Thyroid gland (tissue), 4 donors: ENCODE measurements at places on chromosomes 4 and X.

DNA sequence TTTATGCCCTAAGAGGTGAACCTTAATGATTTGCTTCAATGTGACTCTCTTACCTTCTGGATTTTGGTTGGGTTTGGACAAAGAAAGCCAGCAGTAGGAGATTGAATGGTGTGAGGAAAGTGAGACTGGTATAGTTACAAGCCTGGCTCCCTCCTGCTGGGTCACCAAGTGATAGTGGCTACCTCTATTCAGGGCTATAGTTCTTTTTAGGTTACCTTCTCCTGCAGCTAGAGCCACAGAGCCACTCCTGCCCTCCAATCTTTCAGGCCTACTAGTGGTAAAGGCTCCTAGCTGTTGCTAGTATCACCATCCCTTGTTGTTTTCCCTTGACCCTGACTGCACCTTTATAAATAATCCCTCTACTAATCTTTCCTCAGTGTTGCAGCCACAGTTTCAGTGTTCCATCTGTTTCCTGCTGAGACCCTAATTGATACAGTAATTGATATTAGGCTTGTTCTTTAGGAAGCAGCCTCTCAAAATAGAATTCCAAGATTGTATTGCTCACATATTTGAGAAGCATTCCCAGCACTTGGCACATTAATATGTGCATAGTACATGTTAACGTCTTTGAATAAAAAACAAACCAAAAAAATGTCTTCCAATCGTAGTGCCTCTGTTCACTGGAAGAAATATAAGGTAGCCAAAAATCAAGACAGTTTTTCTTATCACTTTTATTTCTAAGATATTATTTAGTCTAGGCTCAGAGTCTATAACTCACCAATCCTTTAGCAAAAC is 82.3 kb downstream of the SRPX start:
- DNase-seq = no peak

DNA sequence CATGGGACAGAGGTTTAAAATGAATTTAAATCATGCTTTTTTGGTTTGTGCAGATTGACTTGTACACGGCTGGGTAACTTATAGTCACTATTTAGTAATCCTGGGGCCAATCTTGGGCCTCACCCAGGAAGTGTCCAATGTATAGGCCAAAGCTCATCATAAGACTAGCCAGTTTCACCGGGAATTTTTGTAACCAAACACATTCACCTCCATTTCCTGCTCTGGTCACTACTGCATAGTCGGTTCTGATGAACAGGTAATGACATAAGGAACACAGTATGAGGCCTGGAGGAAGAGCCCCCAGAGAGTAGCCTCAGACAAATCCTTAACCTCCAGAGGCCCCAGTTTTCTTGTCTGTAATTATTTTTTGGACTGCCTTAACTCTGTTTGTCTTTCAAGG is 81.9 kb downstream of the HPRT1 start:
- DNase-seq = no peak

DNA sequence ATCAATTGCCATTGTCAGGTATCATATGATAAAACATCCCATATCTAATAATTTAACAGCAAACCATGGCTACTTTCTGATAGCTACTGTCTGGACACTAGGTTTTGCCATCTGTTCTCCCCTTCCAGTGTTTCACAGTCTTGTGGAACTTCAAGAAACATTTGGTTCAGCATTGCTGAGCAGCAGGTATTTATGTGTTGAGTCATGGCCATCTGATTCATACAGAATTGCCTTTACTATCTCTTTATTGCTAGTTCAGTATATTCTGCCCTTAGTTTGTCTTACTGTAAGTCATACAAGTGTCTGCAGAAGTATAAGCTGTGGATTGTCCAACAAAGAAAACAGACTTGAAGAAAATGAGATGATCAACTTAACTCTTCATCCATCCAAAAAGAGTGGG is 7.0 kb downstream of the NPY5R start:
- no peak for DNase-seq

- DNase-seq = no peak
These were observed 591.5 kb downstream of the PPARGC1A start for GRCh38 chr4:23298371-23298770.

- DNase-seq = no peak
These were observed 451.1 kb downstream of the RPA4 start for GRCh38 chrX:97334850-97335249.

DNA sequence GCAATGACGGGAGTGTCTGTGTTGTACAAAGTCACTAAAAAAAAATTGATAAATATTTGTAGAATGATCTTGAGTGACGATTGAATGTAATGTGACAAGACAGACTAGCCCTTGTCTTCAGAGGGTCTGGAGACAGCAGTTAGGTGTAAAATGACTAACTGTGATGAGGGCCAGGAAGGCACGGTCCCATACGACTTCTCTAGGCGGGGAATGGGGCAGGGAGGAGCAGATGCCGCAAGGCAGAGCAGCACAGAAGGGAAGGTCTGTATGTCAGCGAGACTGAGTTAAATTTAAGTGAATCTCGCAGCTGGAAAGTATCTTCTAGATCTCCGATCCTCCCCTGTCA is 405 bp downstream of the CENPE start:
- DNase-seq = no peak

DNA sequence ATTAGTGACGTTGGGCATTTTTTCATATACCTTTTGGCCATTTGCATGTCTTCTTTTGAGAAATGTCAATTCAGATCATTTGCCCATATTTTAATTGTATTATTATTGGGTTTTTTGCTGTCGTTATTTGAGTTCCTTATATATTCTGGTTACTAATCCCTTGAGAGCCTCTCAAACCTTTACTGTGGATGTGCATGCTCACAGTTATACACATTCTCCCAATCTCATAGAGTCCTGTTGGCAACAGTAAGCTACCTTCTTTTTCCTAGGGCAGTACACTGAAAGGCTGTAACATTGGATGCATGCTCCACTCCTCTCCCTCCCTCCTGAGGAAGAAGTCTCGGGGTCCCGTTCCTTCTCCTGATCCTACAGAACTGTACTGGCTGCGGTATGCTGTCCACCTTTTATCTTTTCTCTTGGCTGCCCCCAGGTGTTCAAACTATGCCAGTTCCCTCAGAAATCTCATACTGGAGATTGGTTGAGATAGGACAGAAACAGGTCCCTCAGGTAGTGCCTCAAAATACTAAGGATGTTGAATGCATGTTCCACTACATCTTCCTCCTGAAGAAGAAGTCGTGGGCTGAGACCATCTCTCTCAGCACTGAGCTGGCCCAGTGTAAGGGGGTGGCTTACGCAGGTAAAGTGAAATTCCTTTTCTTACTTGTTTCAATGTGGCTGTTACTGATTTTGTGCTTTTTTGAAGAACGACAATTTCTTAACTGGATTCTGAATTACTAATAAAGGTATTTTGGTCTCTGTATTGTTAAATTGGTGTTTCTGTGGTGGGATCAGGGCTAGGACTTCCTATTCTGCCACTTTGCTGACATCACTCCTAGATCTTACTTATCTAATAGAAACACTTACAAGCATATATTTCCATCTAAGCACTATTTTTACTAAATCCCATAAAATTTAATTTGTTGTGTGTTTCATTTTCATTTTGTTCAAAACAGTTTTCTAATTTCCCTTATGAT is 145.4 kb upstream of the HUWE1 start:
- peak; percentile 14 for DNase-seq

GRCh38 chr4:73612032-73612431 is 8.2 kb downstream of the RASSF6 start:
- DNase-seq = no peak

- no peak for DNase-seq
These were observed 16.7 kb downstream of the PRR32 start for GRCh38 chrX:126836186-126836585.

DNA sequence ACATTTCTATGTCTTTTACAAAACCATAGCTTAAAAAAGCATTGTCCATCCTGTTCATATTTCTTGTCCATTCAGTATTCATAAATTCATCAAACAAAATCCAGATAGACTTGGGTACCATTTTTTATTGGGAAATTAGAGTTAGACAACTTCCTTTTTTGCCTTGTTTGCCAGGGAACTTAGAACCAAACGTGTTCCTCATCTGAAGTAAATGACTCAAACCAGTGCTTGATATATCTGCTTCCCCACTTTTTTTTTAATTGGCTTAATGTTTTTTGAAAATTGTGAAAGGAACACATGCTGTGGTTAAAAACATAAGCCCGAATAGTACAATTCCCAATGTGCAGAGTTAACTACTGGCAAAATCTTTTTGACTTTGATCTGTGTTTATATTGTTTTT is 44.2 kb downstream of the DLG3 start:
- DNase-seq = no peak

- no peak for DNase-seq
These were observed 15.5 kb upstream of the RBBP7 start for GRCh38 chrX:16885628-16886027.

GRCh38 chrX:97308171-97308570 is 424.5 kb downstream of the RPA4 start:
- DNase-seq = no peak

DNA sequence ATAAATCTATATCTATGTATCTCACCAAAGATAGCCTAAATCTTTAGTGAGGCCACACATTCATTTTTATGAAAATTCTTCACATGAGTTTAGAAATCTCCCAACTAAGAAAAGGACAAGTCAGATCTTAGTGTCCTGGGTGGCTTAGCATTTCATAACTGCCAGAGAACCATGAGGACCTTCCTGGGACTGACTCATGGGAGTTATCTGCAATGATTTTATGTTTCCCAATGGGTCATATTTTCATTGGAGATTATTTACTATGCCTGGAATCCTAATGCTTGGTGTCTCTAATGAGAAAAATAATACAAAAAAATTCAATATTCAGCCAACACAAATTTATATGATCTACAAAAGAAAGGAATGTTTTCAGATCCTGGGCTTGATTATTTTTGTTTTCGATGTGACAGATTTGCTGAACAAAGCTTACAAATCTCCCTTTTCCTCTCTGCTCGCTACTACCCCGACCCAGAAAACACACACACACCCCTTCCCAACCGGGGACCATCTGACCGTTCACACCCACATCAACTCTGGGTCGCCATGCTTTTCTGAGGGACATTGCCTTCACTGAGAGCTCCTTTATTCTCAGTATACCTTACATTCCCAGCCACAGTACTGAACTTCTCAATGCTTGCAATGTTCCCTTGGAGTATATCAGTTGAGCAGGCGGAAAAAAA is 40.1 kb downstream of the SORBS2 start:
- DNase-seq = no peak

DNA sequence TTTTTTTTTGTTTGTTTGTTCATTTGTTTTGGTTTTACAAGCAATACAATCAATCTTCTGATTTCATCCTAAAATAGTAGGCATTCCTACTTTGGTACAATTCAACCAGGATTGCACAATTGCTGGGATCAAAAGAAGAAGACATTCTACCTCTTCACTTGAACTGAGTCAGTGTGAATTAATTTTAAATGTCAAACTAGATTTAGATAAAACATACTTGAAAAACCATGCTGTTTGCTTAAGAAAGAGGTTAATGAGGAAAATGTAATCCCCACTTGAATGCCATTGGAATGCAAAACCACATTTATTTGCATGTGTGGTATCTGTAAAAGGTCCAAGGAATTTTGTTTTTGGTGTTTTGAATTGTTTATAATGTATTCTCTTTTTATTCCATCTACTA is 40.5 kb downstream of the HAND2 start:
- no peak for DNase-seq

DNA sequence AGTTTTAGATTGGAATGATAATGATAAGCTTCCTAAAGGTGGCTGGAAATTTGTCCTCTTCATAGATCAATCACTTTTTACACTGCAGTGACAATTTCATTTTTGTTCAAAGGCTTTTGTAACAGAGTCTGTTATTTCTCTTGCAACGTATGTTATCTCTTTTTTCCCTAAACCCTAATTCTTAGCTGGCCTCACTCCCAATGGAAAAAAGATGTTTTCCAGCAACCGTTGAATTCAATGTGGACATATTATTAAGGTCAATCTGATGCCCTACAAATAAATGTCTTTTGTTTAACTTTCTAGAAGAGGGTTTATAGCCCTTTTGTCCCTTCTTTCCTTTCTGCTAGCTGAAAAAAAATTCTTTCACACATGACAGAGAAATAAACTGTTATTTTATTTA is 192.7 kb upstream of the NWD2 start:
- DNase-seq = no peak

GRCh38 chr4:74190919-74191397 is 33.0 kb downstream of the MTHFD2L start:
- DNase-seq = no peak

GRCh38 chrX:68432648-68433047 is 647 bp downstream of the OPHN1 start:
- no peak for DNase-seq

- DNase-seq = no peak
These were observed 335.2 kb downstream of the PPP1R2C start for GRCh38 chrX:42442745-42443144.

- DNase-seq = no peak
These were observed 336.5 kb downstream of the PDGFC start for GRCh38 chr4:156635051-156635450.

DNA sequence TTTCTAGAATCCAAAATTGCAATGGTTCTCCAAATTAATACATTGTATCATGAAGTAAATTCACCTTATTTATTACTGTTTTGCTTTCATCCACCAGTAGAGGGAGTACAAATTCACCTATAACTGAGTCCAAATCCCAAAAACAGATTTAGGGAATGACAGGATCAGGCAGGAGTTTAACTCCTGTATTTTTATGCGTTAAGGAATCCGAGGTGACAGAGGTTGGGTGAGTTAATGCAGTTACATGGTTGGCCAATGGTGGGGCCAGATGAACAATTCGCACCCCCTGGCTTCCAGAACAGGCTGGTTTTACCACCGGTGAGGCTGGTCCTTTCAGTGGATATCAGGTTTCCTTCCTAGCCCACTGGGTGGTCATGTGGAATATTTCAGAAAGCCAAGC is 82.4 kb downstream of the MTNR1A start:
- DNase-seq = no peak

DNA sequence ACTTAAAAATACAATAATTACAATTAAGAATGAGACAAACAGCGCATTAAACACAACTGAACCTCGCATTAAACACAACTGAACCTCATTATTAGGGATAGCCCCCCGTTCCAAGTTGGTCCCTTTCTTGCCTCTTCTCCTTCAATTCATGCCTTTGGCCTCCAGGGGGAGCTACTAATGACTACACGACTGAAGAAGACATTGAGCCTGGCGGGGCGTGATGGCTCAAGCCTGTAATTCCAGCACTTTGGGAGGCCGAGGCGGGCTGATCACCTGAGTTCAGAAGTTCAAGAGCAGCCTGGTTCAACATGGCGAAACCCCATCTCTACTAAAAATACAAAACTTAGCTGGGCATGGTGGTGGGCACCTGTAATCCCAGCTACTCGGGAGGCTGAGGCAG is 56.4 kb upstream of the NWD2 start:
- DNase-seq = no peak

GRCh38 chr4:80005863-80006262 is 67.2 kb downstream of the ANTXR2 start:
- DNase-seq = no peak

GRCh38 chr4:46979726-46980125 is 13.7 kb downstream of the GABRA4 start:
- DNase-seq = no peak

DNA sequence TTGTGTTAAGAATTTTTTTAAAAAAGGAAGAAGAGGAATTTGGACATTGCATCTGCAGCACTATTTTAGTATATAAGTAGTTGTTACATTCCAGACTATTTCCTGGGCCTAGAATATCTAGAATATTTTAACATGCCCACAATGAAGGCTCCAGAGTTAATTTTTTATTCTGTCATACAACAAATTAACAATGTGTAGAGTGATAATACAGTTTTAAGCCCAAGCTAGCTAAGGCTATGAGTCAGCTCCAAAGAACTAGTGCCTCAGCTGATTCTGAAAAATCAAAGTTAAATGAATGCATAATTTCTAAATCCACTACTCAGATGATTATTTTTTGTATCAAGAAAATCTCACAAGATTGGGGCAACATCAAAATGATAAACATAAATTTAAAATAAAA is 231.4 kb downstream of the PRDM5 start:
- no peak for DNase-seq

GRCh38 chr4:75727073-75727472 is 2.7 kb downstream of the USO1 start:
- no peak for DNase-seq
